ENCODE measurements at places on chromosomes 4 and X.

- DNase-seq, result no peak
Measured at GRCh38 chr4:123055943-123056342, 133.5 kb upstream of the NUDT6 start.

DNA sequence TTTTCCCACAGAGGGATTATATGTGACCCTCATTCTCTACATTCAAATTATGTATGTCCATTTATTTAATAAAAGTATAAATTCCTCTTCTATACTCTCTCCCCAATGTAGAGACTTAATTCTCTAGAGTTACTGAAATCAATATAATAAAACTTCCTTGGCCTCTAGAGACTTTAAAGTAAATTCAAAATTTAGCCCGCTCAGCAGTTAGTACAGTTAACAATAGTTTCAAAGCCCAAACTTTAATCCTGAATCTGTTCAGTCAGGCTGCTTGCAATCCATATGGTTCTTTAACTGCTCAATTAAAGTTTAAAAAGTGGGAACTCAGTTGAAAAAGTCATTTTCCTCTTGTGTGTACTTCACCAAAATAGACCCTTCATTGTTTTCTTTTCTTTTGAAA lies 2558.4 kb downstream of the ARAP2 start:
- no peak for DNase-seq

GRCh38 chr4:133402616-133403015 lies 253.5 kb downstream of the PCDH10 start:
- no peak for DNase-seq

DNA sequence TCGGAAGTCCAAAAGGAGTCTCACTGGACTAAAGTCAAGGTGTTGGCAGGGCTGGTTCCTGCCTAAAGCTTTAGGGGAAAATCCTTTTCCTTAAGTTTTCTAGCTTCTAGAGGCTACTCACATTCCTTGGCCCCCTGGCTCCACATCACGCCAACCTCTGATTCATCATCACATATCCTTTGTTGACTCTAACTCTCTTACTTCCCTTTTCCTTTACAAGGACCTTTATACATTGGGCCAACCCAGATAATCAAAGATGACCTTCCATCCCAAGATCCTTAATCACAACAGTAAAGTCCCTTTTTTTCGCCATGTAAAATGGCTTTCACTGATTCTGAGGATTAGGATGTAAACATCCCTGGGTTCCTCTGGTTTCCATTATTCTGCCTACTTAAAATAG lies 146.4 kb upstream of the DCAF8L1 start:
- no peak for DNase-seq

- DNase-seq, result no peak
Measured at GRCh38 chr4:95431678-95432077, 117.1 kb downstream of the UNC5C start.

DNA sequence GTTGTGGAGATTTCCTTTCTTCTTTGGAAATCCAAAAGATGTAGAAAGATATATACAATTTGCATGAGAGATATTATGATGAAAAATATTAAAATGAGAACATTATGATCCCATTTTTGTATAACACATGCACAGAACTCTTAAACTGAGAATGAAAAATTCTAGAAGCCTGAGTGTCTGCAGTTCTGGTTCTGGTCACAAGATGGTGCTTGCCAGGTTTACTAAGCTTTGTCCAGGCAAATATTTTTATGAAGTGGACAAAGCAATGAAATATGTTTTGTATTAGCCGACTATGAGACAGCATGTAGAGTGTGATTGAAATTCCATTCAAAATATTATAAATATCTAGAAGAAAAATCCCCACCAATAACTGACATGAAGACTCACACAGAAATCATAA lies 2.2 kb downstream of the PWWP3B start:
- DNase-seq, result no peak

- peak; percentile 81 for DNase-seq
Measured at GRCh38 chrX:45824471-45824870, 623.8 kb upstream of the DIPK2B start.

GRCh38 chr4:138666366-138666765 lies 349.2 kb upstream of the NOCT start:
- DNase-seq, result no peak

- DNase-seq, result no peak
Measured at GRCh38 chr4:40193016-40193571, 3.7 kb upstream of the RHOH start.

GRCh38 chr4:31059753-31060522 lies 339.8 kb downstream of the PCDH7 start:
- DNase-seq, result peak; percentile 46

DNA sequence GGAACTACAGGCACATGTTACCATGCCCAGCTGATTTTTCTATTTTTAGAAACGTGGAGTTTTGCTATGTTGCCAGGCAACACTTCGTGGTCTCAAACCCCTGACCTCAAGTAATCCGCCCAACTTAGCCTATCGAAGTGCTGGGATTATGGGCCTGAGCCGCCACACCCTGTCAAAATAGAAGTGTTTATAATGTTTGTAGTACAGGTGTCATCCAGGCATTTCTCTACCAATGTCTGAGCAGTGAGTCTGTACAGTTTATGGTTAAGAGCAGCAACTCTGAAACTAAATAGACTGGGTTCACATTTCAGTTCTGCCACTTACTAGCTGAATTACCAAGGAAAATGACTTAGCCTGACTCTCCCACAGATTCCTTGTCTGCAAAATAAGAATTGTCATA lies 460.4 kb upstream of the GALNT7 start:
- no peak for DNase-seq

DNA sequence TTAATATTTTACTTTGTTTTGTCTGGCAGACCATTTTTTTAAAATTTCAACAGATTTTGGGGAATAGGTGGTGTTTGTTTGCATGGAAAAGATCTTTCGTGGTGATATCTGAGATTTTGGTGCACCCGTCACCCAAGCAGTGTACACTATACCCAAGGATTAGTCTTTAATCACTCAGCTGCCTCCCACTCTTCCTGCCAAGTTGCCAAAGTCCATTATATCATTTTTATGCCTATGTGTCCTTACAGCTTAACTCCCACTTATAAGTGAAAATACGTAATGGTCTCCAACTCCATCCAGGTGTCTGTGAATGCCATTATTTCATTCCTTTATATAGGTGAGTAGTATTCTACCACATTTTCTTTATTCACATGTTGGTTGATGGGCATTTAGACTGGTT lies 281.7 kb upstream of the GK2 start:
- no peak for DNase-seq

- DNase-seq, result no peak
Measured at GRCh38 chr4:75919920-75920319, 17.7 kb upstream of the PPEF2 start.

DNA sequence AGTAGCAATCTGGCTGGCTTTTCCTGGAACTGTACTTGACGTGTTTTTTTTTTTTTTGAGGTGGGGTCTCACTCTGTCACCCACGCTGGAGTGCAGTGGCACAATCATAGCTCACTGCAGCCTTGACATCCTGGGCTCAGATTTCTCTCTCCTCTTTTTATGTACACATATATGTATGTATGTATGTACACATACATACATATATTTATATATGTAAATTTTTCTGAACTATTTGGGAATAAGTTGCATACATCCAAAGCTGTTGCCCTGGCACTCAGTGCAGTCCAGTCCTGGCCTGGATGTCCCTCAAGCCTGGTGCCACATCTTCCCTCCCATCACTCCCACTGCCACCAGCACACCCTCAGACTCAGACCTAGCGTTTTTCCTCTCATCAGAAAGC lies 89.0 kb upstream of the SHISA3 start:
- DNase-seq, result no peak

GRCh38 chr4:143338313-143338712 lies 1.6 kb downstream of the GAB1 start:
- no peak for DNase-seq

GRCh38 chr4:113823291-113823659 lies 61.7 kb upstream of the CAMK2D start:
- DNase-seq, result no peak

DNA sequence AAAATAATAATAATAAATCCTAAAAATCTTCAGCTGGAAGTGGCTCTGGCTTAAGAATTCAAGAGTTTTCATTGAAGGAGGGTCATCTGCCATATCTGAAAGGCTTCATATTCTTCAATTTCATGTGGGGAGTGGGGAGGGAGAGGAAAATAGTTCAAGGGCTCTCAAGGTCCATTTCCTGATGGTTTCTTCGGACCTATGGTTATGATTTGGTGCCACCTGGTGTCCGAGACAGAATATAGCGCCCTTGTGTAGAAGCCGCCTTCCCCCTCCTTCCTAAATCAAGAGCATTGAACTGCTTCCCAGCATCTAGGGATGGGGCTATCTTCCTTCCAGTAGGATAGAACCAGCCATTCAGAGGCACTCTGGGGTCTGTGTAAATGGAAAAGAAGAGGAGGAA lies 34.3 kb downstream of the NLGN3 start:
- peak; percentile 16 for DNase-seq

- DNase-seq, result no peak
Measured at GRCh38 chr4:4633431-4633830, 91.6 kb upstream of the STX18 start.

DNA sequence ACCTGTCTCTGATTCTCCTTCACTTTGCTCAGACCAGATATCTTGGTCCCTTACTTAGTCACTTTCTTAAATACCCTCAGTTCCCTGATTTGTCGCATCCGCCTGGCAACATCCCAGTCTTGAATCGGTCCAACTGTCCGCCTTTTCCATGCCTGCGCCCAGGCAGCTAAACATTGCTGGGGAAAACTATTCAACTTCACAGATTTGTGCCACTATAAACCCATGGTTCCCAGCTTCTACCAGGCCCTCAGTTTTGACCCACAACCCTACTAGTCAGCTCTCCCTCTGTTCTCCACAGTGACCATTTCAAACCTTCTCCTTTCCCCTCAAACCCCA lies 451 bp upstream of the FGD1 start:
- DNase-seq, result no peak

GRCh38 chr4:128483816-128484215 lies 196.2 kb upstream of the PGRMC2 start:
- peak; percentile 21 for DNase-seq

DNA sequence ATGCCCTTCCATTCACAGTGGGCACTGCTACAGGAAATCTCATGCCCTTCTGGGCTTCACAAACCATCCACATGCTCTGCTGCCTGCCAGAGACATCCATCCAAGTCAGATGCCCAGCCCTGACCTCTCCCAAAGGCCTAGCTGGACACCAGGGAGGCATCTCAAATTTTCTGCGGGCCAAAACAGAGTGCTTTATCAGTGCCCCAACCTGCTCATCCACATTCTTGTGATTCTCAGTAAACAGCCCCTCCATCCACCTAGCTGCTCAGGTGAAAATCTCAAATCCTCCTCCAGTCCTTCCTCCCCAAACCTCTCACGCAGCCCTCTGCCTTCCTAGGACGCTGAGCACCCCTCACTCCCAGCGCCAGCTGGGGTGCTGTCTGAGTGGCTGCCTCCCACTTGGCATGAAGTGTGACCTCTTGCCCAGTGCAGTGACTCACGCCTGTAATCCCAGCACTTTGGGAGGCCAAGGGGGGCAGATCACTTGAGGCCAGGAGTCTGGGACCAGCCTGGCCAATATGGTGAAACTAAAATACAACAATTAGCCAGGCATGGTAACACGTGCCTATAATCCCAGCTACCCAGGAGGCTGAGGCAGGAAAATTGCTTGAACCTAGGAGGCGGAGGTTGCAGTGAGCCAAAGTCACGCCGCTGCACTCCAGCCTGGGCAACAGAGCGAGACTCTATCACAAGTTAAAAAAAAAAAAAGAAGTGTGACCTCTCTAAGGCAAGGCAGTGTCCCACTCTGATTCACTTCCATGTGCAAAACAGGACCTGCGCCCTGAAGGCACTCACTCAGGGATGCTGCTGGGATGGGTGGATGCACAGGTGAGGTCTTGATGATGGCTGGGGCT lies 1.7 kb upstream of the AFAP1 start:
- no peak for DNase-seq

GRCh38 chrX:67780694-67781109 lies 236.9 kb downstream of the AR start:
- DNase-seq, result peak; percentile 92

DNA sequence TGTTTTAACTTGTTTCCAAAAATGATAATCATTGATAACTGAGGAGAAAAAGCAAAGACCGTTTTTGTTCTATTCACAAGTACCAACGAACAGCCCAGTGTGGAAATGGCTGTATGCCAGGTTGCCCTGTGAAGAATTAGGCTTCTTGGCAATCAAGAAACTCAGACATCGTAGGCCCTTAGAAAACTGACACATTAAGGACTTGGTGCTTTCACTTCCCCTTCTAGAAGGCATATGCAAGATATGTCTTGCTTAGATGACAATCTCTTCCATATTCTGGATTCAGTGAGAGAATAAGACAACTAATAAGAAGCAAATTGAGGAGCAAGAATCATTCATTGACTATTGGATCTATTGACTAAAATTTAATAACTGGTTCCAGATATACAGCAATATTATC lies 56.6 kb downstream of the ANAPC10 start:
- DNase-seq, result no peak

- DNase-seq, result no peak
Measured at GRCh38 chr4:25875281-25875745, 12.5 kb upstream of the SEL1L3 start.

- no peak for DNase-seq
Measured at GRCh38 chr4:123077330-123077729, 154.9 kb upstream of the NUDT6 start.

- DNase-seq, result no peak
Measured at GRCh38 chr4:109559625-109559982, 442 bp upstream of the MCUB start.

GRCh38 chr4:102281171-102281839 lies 64.0 kb downstream of the SLC39A8 start:
- no peak for DNase-seq

GRCh38 chr4:159506801-159507517 lies 404.1 kb downstream of the RAPGEF2 start:
- DNase-seq, result no peak

- peak; percentile 61 for DNase-seq
Measured at GRCh38 chr4:144355811-144356757, 215.6 kb upstream of the GYPA start.

GRCh38 chr4:78659264-78659663 lies 107.7 kb downstream of the ANXA3 start:
- no peak for DNase-seq

GRCh38 chr4:76991161-76991660 lies 41.7 kb downstream of the SEPTIN11 start:
- DNase-seq, result no peak

GRCh38 chr4:124278477-124278876 lies 434.1 kb downstream of the ANKRD50 start:
- no peak for DNase-seq

GRCh38 chr4:48153791-48154550 lies 19.9 kb upstream of the TXK start:
- DNase-seq, result no peak

DNA sequence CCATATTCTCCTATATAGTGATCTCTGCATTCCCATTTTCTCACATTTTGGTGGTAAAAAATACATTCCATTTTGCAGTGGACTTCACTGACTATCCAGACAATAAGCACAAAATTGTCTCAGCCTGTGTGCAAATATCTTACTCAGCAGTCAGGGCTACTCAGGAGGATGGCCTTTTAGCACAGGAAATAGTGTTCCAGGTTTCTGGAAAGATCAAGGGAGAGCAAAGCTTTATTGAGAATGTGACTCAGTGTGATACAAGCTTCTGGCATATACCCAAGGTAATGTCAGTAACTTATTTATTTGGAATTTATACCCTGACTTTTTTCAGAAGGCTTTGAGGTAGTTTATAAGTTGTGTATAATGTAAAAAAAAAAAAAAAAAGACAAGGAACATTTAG lies 233.4 kb downstream of the TEX13A start:
- no peak for DNase-seq

GRCh38 chr4:54371173-54371572 lies 142.1 kb downstream of the PDGFRA start:
- no peak for DNase-seq

GRCh38 chr4:118682928-118683327 lies 2.3 kb upstream of the METTL14 start:
- peak; percentile 7 for DNase-seq
